Tongue (tissue), 3 donors: ENCODE measurements at places on chromosomes 16 and 17. TPM values are rescaled to one million over a fixed set of nuclear protein-coding genes. Genes with fewer than 3 reads are reported as not detected.

- no peak for DNase-seq
Observed at GRCh38 chr17:62998166-62998565, 32.1 kb downstream of the TANC2 start.

HASPIN gene
- 2.3 TPM for total RNA-seq

DNA sequence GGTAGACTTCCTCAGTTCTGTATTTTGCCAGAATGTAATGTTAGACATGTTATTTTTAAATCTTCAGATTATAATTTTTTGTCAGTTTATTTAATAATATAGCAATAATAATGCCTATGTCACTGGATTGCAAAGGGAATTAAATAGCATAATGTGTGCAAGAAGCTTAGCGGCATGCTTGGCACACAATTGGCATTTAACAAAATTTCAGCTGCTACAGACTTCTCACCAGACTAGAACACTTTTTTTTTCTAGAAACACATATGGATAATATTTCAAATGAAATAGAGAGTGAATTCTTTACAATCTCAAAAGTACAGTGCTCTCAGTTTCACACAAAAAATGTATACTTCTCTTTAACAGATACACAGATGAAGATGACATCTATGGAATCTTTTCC, 757.4 kb downstream of the CDH11 start:
- DNase-seq: peak; percentile 41

DNA sequence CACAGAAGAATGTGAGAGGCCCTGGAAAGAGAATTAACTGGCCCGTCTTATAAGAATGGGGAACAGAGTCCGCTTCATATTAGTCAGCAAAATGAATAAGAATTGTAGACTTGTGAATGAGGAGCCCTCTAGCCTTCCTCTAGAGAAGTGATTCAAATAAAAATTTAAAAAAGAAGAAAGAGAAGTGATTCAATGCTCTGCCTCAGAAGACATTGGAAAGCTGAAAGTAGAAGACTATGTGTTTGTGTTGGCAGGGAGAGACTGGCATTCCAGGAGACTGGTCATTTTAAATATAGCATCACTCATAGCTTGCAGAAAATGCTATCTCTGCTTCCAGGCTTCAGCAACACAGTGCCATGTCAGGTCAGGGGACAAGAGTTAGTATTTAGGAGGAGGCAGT, 190.6 kb upstream of the HS3ST3A1 start:
- no peak for DNase-seq

KRT40 gene
- total RNA-seq: 7.7 TPM
